ENCODE measurements at places on chromosomes 1 and 21.

DNA sequence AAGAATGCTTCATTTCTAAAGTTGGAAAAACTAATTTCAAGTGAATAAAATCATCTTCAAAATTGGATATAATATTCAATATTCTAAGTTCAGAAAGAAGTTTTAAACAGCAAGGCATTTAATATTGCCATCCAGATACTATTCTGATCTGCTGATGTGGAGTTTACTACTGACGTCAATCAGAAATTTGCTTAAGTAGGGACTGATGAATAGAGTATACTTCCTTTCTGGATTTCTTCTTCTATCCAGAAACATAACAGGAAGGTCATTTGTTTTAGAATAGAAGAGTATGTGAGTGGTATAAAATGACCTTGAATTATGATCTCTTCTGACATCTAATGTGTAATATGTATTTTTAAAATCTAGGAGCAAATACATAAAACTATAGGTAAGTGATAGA, 308.1 kb upstream of the ADGRL2 start:
- DNase-seq: no peak

DNA sequence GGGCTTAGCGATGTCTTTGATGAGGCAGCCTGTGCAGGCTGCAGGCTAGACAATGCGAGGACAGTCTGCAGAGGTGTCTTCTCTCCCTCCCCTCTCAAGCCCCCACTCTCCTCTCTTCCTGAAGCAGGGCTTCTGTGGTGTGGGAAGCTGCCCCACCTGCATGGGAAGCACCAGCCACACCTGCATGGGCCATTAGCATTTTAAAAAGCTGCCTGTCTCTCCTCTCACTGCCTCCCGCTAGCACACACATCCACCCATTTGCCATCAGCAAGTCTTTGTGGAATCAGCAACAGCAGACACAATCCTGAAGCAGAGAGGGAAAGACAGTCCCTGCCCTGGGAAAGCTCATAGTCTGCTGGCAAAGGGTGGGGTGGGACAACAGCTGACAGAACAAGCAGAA, 53.1 kb downstream of the NAV1 start:
- DNase-seq: no peak

DNA sequence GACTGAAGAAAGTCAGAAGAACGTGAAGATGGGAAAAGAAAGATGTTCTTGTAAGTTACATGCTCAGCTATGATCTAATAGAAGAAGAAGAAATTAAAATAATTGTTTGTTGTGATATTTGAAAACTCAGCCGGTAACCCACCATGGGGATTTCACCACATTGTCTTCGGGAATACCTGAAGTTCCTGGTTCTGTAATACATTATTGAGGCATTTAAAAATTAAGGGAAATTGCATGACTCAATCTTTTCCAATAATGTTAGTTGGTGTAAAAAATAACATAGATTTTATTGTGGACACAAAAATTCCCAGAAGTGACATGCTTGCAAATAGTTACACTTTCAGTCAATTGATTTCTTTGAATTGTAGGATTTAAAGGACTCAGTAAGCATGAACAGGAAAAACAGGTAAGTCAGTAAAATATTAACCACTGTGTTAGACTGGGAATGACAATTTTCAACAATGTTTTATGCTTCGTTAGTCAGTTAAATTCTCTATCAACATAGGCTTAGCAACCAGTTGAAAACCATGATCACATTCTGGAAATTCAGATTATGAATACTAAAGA, 745.1 kb downstream of the LTN1 start:
- no peak for DNase-seq

DNA sequence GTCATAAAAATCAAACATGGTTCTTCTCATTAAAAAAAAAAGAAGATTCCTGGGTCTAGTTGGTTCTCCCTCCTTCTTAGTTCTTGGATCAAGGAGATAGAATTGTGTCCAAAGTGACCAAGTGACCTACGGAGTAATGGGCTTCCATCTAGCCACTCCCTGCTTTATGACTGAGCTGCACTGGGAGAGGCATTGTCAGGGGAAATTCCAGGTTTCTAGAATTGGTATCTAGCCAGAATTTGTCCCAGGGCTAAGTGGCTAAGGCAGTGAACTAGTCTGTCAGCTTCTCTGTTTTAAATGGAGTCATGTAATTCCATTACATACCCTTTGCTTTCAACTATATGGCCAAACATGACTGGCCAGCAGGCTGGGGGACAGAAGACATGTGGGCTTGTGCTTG, 40.1 kb upstream of the ERG start:
- DNase-seq: no peak

DNA sequence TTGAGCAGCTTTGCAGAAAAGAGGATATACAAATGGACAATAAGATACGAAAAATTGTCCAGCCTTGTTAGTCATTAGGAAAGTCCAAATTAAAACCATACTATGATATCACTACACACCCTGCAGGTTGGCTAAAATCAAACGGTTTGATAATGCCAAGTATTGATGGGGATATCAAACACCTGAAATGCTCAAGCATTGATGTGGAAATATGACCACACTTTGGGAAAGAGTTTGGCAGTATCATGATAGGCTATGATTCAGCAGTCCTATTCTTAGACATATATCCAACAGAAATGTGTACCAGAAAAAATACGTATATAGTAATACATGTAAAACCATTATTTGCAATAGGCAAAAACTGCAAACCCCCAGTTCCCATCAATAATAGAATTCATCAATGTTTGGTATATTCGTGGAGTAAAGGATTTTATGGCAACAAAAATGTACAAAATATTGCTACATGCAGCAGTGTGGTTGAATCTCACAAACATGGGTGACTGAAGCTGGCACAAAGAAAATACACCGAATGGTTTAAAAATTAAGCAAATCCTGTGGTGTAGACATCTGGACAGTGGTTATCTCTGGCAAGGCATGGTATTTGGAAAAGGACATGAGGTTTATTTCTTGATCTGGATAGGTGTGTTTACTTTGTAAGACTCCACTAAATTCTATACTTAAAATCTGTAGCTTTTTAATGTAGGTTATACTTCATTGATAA, 243.2 kb downstream of the FGGY start:
- DNase-seq: no peak

DNA sequence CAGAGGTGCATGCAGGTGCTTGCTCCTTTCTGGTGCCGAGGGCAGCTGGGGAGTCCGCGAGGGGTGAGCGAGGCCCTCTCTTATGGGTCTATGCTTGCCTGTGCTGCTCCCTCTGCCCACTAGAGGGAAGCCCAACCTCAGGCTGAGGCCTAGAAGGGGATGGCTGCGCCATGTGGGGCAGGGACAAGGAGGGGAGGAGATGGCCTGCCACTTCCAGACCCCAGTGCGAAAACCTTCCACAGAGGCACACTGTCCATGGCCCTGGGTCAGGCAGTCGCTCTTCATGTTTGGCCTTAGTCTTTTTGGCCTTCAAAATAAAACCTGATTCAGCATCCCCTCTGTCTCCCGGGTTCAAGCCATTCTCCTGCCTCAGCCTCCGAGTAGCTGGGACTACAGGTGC, 14.0 kb downstream of the RHBG start:
- peak; percentile 74 for DNase-seq
